ENCODE measurements at places on chromosomes 2 and 18.

GRCh38 chr2:60926741-60927552 lies 45.6 kb downstream of the REL start:
- no peak for DNase-seq

DNA sequence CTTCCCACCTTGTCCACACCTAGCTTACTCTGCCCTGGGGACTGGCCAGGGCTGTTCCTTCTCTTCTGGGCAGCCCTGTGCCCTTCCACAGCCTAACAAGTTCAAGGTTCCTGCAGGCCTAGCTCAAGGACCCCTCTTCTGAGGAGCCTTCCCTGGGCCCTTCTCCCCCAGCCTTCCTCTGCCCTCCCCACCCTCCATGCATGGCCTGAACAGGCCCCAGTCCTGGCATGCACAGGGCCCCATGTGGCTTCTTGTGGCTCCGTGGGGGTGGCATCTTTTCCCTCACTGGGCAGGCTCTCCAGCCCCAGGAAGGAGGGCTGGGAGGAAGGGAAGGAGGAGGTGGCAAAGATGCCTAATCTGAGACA lies 162.9 kb downstream of the CELF4 start:
- no peak for DNase-seq

DNA sequence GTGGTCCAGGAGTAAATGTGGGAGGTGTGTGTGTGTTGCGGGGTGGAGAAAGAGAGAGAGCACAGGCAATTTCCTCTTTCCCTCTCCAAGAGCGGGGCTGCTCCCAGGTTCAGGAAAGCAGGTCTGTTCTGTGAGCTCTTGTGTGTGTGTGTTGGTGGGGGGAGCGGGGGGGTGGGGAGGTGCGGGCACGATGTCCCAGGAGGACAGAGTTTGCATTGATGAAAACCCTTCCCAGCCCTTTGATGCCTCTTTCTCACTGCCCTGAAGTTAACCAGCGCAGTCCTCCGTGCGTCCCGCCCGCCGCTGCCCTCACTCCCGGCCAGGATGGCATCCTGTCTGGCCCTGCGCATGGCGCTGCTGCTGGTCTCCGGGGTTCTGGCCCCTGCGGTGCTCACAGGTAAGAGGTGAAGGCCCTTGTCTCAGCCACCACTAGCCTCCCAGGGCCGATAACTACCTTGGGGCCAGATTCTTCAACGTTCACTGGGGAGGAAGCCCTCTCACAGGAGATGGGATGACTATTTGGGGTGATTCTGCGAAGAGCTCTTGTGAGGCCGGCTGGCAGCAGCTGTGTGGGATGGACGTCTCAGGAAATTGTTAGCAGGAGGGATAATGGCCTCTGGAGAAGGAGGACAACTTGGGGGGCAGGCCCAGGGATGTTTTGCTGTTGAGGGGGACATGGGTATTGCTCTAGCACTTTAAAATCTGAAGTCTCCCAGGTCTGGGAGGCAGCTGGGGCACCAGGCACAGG lies at the start of gene SNORC:
TSS of gene SNORC (plus strand) at position 247 of the 748 bp plus-strand sequence. CDS start at position 325, 78 bp downstream.
- DNase-seq, result no peak

- DNase-seq, result no peak
These were observed 20.3 kb upstream of the CYP1B1 start for GRCh38 chr2:38095996-38096861.

- no peak for DNase-seq
These were observed 73.5 kb downstream of the EMX1 start for GRCh38 chr2:72990695-72991438.

GRCh38 chr18:61995618-61996017 lies 102.8 kb upstream of the RNF152 start:
- DNase-seq, result no peak

DNA sequence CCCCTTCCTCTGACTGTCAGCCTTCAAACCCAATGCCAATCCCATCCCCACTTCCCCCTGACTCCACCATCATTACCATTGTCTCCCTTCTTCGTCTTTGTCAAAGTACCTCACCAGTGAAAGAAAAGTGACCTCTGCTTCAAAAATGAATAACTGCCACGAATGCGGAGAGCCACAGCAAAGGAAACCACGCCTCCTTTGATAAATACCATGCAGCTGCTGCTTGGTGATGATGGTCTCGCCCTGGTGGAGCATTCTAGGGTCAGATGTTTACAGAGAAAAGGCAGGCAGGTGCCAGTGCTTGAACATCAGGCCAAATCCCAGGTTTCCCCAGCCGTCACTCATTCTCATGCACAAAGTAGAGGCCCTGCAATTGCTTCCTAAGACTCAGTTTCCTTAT lies 162.2 kb downstream of the BCL11A start:
- no peak for DNase-seq

Data from stimulated activated naive CD4-positive, alpha-beta T cell treated with Interleukin-2 at 50 U/mL for 16 hours (primary cell).